ENCODE measurements at places on chromosomes 6 and 20. TPM values are rescaled to one million over a fixed set of nuclear protein-coding genes. Genes with fewer than 3 reads are reported as not detected.

PLCB4 gene
- total RNA-seq: 16.9 TPM

- no peaks in the 10 kb centered on the region for H3K36me3 ChIP-seq
- peak overlapping the region; percentile 50 for H3K4me3 ChIP-seq
- DNase-seq: no peak
- H3K27ac ChIP-seq: no peak overlapping the region
Observed at GRCh38 chr20:21512634-21513180, 1.2 kb downstream of the NKX2-2 start.

DNA sequence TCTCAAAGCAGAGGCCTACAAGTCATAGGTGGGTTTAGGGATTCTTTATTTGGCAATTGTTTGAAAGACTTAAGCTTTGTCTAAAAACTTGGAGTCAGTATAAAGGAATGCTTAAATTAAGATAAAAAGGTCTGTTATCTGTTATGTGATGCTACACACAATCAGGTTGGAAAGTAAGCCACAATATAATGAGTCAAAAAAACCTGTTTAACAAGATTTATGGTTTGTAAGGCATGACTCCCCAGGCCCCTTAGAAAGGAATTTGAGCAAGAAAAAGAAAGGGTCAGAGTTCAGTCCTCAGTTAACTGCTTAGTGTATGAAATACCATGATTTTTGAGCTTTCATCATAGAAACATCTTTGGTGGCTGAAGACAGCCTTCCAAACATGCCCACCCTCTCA is 66.8 kb upstream of the HMGN3 start:
- H3K27me3 ChIP-seq: no peaks in the 10 kb centered on the region
- H3K4me3 ChIP-seq: no peak overlapping the region
- DNase-seq: peak; percentile 80
- H3K36me3 ChIP-seq: no peaks in the 10 kb centered on the region
- H3K4me1 ChIP-seq: peaks cover 33% of the 10 kb centered on the region
- H3K27ac ChIP-seq: peak overlapping the region; percentile 14

- H3K36me3 ChIP-seq: peaks cover 13% of the 10 kb centered on the region
- no peak overlapping the region for H3K27ac ChIP-seq
- H3K4me3 ChIP-seq: no peak overlapping the region
- no peaks in the 10 kb centered on the region for H3K27me3 ChIP-seq
- no peak for DNase-seq
Observed at GRCh38 chr6:158761746-158762145, 57.4 kb downstream of the EZR start.

GRCh38 chr6:32941214-32941768 is 463 bp upstream of the HLA-DMB start:
- peaks cover 3% of the 10 kb centered on the region for H3K4me1 ChIP-seq
- no peak for DNase-seq

GRCh38 chr6:156870924-156871539 is 93.9 kb downstream of the ARID1B start:
- DNase-seq: no peak
- no peak overlapping the region for H3K27ac ChIP-seq
- H3K27me3 ChIP-seq: no peaks in the 10 kb centered on the region
- no peak overlapping the region for H3K4me3 ChIP-seq

DNA sequence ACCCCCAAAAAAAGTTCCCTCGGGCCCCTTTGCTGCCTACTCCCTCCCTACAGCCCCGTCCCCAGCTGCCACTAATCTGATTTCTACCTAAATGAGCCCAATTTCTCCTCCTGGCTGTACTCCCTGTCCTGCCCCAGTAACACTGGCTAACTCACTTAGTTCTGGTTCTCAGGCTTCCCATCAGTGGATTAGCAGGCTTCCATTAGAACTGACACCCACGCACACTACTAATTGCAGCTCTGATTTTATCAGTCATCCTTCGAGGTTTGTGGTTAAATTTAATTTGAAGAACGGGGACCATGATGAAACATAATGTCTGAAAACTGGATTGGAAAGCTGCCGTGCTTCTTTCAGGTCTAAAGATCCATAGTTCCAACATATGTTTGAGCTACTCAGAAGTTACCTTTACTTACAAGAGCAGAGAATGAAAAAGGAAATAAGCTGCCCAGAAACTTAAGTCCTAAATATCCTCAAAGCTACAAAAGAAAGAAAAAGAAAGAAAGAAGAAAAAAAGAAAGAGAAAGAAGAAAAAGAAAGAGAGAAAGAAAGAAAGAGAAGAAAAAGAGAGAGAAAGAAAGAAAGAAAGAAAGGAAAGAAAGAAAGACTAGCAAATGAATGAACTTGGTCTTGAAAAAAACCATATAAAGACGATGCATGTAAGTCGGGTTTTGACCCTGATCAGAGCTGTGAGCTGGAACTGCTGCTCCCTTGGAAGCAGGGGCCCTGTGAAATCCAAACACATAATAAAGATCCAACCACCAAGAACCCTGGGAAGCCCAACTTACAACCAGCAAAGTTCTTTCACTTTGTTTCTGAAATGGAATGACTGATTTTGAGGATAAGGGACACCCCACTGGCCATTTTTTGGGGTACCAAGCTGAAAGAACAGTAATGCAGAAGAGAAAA is 51.7 kb downstream of the CNKSR3 start:
- no peaks in the 10 kb centered on the region for H3K36me3 ChIP-seq
- H3K4me3 ChIP-seq: no peak overlapping the region
- H3K27me3 ChIP-seq: no peaks in the 10 kb centered on the region
- no peak overlapping the region for H3K27ac ChIP-seq
- H3K4me1 ChIP-seq: peaks cover 17% of the 10 kb centered on the region

- DNase-seq: peak; percentile 92
- peak overlapping the region; percentile 14 for H3K27ac ChIP-seq
- H3K36me3 ChIP-seq: no peaks in the 10 kb centered on the region
- peaks cover 33% of the 10 kb centered on the region for H3K4me1 ChIP-seq
- no peak overlapping the region for H3K4me3 ChIP-seq
- no peaks in the 10 kb centered on the region for H3K27me3 ChIP-seq
Observed at GRCh38 chr20:51700809-51701285, 67.3 kb downstream of the ATP9A start.

- no peaks in the 10 kb centered on the region for H3K4me1 ChIP-seq
- H3K36me3 ChIP-seq: peaks cover 75% of the 10 kb centered on the region
- H3K27ac ChIP-seq: no peak overlapping the region
- no peaks in the 10 kb centered on the region for H3K27me3 ChIP-seq
Observed at GRCh38 chr6:44428682-44429081, 41.2 kb downstream of the CDC5L start.
